ENCODE measurements at places on chromosomes 5 and 9.

- DNase-seq, result no peak
Measured at GRCh38 chr9:123364241-123364824, 8.3 kb downstream of the CRB2 start.

- no peak for DNase-seq
Measured at GRCh38 chr5:147560718-147561331, 51.0 kb upstream of the DPYSL3 start.

DNA sequence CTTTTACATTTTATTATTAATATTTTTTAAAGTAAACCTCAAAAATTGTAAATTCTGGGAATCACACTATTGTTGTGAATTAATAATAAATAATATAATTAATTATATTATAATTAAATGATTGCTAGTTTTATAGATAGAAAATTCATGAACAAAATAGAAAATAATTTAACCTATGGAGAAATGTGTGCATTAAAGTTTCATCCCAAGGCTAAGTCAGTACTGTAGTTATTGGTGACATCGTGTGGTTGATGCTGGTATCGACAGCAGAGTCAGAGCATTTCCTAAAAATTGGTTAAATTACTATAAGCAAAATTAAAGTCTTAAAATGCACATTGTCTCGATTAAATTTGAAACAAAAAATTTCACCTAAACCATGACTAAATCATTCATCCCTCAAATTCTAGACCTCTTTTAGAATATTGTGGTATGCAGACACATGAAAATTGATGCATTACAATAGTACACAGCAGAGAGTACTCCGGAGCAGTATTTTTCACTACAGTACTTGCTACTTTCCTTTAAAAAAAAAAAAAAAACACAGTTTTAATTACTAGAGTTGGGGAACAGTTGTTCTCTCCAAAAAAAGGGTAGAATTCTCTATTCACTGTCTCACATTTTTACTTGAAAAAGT, 73.9 kb downstream of the RORB start:
- no peak for DNase-seq

DNA sequence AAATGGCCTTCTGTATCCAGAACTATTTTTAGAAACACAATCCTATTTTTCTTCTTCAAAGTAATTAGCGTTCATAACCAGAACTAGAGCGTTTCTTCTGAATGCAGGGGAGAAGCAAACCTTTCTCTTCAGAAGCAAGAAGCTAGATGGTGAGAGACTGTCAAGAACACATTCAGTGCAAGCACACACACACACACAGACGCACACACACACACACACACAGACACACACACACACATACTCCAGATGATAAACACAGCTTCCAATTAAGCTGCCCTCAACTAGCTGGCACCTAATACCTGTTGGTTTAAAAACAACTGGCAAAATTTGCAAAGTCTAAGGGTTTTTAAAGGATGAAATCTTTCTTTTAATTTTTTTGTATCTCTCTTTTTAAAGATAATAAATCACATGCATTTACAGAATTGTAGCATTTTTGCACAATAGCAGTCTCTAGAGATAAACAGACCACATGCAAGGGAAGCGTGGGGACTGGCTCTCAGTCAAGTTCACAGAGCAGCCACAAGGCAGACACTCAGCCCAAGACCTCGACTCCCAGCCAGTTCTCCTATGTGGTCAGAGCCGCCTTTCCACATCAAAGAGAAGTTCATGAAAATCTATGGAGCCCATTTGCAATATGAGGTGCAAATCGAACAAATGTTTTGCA, 138.5 kb downstream of the TTLL11 start:
- DNase-seq, result no peak

GRCh38 chr9:3444016-3444415, 81.8 kb downstream of the RFX3 start:
- no peak for DNase-seq

DNA sequence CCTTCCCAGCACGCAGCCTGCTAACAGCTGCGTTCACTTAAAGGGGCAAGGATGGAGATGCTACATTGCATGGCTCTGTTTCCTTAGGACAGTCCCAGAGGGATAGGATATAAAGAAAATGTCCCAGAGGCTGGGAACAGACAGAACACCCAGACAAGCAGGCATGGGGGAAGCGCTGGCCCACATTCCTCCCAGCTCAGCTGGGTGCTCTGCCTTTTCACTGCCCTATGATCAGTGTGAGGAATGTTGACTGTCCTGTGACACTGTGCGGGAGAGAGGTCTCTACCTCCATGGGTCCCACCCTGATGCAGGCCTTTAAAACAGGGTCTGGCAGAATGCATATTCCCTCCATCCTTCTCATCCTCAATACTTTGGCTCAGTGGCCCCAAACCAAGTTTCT, 459.4 kb upstream of the DMAC1 start:
- no peak for DNase-seq

DNA sequence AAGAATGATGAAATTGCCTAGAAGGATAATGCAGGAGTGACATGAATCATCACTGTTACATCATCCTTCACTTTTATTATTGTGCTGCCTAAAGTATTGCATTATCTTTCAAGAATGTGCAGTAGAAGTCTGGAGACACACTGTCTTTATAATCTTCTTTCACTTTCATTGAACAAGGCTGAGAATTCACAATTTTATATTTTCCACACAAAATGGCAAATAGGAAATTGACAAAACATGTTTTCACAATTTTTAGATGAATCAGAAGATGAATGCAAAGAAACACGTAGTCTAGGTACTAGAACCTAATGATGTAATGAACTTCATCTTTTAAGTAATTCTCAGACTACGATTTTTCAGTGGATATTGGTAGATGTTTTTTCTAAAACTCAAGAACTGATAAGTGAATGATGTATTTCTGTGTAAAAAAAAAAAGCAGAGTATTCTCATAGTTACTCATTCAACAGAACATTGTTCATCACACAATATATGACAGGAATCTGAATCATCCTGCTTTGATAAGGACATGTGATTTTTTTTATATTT, 131.5 kb upstream of the GRHPR start:
- DNase-seq, result no peak

- DNase-seq, result no peak
Measured at GRCh38 chr5:107248066-107248695, 422.6 kb downstream of the EFNA5 start.

- no peak for DNase-seq
Measured at GRCh38 chr5:113039229-113039933, 62.8 kb downstream of the DCP2 start.

DNA sequence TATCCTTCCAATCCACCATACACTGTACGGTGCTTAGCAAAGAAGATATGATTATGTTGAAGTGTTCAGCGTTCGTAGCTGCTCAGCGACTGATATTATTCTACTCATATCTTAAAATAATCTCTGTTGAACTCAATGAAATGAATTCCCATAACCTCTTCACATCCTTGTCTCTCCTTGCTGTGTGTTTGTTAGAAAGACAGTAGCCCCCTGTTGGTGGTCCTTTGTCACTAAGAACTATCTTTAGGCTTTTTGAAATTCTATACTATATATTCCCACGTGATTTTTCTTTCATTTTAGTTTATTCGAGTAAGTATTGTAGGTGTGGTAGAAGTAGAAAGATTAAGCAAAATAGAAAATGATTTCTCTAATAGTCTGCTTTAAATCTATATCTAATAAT, 762.8 kb upstream of the WWC1 start:
- DNase-seq, result no peak

GRCh38 chr5:158492136-158492535, 607.6 kb downstream of the EBF1 start:
- DNase-seq, result no peak

DNA sequence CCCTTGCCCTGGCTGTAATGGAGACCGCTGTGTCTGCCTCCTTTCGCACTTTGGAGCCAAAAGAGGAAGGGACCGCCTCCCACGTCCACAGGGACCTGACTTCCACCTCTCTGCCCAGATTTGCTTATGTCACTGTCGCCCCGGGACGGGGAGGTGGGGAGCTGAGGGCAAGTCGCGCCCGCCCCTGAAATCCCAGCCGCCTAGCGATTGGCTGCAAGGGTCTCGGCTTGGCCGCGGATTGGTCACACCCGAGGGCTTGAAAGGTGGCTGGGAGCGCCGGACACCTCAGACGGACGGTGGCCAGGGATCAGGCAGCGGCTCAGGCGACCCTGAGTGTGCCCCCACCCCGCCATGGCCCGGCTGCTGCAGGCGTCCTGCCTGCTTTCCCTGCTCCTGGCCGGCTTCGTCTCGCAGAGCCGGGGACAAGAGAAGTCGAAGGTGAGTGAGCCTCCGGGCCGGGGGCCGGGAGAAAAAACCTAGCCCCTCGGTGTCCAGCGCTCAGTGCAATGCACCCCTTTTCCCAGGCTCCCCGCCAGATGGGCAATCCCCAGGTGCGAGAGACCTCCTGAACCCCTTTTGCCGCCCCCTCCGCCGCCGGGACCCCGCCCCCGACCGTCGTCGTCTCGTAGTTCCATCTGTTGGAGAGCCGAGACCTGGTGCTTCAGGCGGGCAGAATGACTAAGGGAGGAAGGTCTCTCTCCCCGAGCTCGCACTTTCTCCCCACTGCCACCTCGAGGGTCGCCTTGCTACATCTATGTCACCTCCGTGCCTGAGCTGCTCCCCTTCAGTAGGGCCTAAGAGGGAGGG, at the start of gene GPX3:
GPX3 (plus strand) TSS at position 288 of the 807 bp plus-strand sequence; CDS start at position 352, 64 bp downstream.
- peak; percentile 25 for DNase-seq

- no peak for DNase-seq
Measured at GRCh38 chr5:106843812-106844416, 826.8 kb downstream of the EFNA5 start.
